ENCODE measurements at places on chromosomes 2 and 18. TPM values are rescaled to one million over a fixed set of nuclear protein-coding genes. Genes with fewer than 3 reads are reported as not detected.

The SP140 gene
- total RNA-seq, result 42.7 TPM

The C2orf80 gene
- total RNA-seq, result not detected

The TET3 gene
- 14.8 TPM for total RNA-seq

The RELCH gene
- 13.9 TPM for total RNA-seq

Data from activated naive CD8-positive, alpha-beta T cell treated with anti-CD3 and anti-CD28 coated beads for 36 hours (primary cell).